Upper lobe of right lung (tissue), 1 donor: ENCODE measurements at places on chromosomes 4 and X. TPM values are rescaled to one million over a fixed set of nuclear protein-coding genes. Genes with fewer than 3 reads are reported as not detected.
A peak's percentile ranks its signal among the peaks of the same experiment; 100 is the strongest.

GRCh38 chr4:54090804-54091623 is 8.9 kb upstream of the GSX2 start:
- H3K27me3 ChIP-seq: peaks cover 54% of the 10 kb centered on the region
- peak; percentile 75 for DNase-seq
- peaks cover 15% of the 10 kb centered on the region for H3K4me1 ChIP-seq
- no peaks in the 10 kb centered on the region for H3K36me3 ChIP-seq
- peak overlapping the region; percentile 49 for H3K4me3 ChIP-seq

GRCh38 chrX:7953446-7953845 is 26.2 kb upstream of the PNPLA4 start:
- no peaks in the 10 kb centered on the region for H3K36me3 ChIP-seq
- H3K4me3 ChIP-seq: no peak overlapping the region
- H3K27me3 ChIP-seq: no peaks in the 10 kb centered on the region

DNA sequence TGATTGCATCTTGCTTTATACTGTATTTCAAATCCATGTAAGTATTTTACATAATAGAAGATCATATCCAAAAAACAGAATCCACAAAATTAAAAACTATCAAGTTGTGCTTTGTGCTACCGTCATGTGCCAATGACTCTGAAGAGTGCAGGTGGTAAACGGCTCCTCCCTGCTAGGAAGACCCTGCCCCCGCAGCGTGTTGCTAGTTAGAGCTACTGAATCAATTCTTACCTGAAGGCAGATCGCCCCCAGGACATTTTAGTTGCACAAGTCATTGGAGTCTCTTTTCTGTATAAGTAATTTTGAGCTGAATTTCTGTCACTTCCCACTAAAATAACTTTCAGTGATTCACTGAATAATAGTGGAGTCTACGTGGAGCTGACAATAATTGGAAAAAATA is 599.5 kb upstream of the ZFP42 start:
- no peak overlapping the region for H3K27ac ChIP-seq
- no peaks in the 10 kb centered on the region for H3K36me3 ChIP-seq
- H3K4me3 ChIP-seq: no peak overlapping the region
- no peaks in the 10 kb centered on the region for H3K4me1 ChIP-seq
- DNase-seq: no peak

DNA sequence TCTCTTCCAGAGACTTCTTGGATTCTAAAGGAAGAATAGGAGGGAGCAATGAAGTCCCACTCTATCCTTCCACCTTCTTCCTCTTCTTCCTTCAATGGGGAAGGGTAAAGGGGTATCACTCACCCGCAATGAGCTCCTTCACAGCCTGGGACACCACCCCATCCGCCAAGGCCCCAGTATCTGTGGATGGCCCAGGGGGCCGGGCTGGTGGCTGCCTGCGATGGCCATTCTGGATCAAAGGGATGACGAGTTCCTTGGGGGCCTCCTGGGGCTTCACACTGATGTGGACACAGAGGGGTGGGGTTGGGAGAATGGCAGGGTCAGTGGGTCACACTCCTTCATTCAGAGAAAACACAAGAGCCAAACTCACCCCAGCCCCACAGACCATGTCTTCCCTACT is 1.0 kb downstream of the GPKOW start:
- no peak for DNase-seq
- no peak overlapping the region for H3K27ac ChIP-seq
- peak overlapping the region; percentile 77 for H3K4me3 ChIP-seq

DNA sequence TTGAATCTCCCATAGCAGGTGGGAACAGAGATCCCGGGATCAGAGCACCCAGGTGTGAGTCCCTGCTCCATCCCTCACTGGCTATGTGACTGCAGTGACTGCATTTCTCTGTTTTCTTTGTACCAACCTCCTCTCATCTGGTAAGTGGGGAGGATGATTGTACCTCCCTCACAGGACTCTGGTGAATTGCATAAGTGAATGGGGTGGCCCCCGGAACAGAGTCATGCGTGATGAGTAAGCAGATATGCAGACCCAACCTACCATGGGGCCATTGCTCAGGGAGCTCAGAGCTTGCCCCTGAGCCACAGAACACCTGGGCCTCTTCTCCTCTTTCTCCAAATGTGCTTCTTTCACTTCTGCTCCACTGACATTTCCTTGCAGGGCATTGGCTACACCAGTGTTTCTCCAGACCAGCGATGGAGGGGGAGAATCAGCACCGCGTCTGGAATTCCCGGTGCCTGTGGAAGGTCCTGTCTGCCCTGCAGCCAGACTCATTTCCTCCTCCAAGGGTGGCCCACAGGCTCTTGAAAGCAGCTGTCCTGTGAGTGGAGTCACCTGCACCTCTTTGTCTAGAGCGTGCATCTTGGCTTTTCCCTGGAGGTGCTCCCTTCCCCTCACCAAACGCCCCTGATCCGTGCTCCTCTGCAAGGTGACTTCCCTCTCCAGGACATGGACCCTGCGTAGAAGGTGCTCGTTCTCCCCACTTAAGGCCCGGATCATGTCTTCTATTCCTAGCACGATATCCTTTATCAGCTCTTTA is 30.0 kb downstream of the C4orf50 start:
- H3K27ac ChIP-seq: no peak overlapping the region
- H3K4me3 ChIP-seq: no peak overlapping the region
- no peaks in the 10 kb centered on the region for H3K36me3 ChIP-seq
- DNase-seq: peak; percentile 40
- no peaks in the 10 kb centered on the region for H3K27me3 ChIP-seq
- no peaks in the 10 kb centered on the region for H3K4me1 ChIP-seq

- H3K27ac ChIP-seq: no peak overlapping the region
- no peak for DNase-seq
- H3K27me3 ChIP-seq: no peaks in the 10 kb centered on the region
- no peaks in the 10 kb centered on the region for H3K4me1 ChIP-seq
- no peaks in the 10 kb centered on the region for H3K36me3 ChIP-seq
- H3K4me3 ChIP-seq: no peak overlapping the region
These were observed 17.4 kb downstream of the GABRA4 start for GRCh38 chr4:46975812-46976553.

- no peak overlapping the region for H3K27ac ChIP-seq
- H3K27me3 ChIP-seq: no peaks in the 10 kb centered on the region
- no peaks in the 10 kb centered on the region for H3K36me3 ChIP-seq
- H3K4me1 ChIP-seq: no peaks in the 10 kb centered on the region
- H3K4me3 ChIP-seq: no peak overlapping the region
- DNase-seq: no peak
These were observed 61.0 kb downstream of the ANXA3 start for GRCh38 chr4:78612398-78613178.

- no peaks in the 10 kb centered on the region for H3K27me3 ChIP-seq
- no peak for DNase-seq
- H3K4me1 ChIP-seq: no peaks in the 10 kb centered on the region
- H3K4me3 ChIP-seq: no peak overlapping the region
- no peak overlapping the region for H3K27ac ChIP-seq
- no peaks in the 10 kb centered on the region for H3K36me3 ChIP-seq
These were observed 183.4 kb downstream of the SH2D1A start for GRCh38 chrX:124529786-124530185.

DNA sequence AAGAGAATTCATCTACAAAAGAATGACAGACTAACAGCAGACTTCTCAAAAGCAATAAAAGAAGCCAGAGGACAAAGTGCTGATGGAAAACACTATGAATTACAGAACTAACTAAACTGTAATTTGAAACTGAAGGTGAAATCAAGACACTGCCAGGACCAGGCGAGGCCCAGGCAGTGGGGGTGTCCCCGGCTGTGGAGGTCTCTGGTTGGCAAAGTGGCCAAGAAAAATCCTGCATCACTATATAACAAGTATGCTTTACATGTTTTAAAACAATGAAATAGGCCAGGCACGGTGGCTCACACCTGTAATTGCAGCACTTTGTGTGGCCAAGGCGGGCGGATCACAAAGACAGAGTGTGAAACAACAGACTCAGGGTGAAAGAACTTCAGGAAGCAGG is 32.9 kb downstream of the CHM start:
- H3K27ac ChIP-seq: no peak overlapping the region
- no peak for DNase-seq
- H3K36me3 ChIP-seq: no peaks in the 10 kb centered on the region
- no peak overlapping the region for H3K4me3 ChIP-seq

DNA sequence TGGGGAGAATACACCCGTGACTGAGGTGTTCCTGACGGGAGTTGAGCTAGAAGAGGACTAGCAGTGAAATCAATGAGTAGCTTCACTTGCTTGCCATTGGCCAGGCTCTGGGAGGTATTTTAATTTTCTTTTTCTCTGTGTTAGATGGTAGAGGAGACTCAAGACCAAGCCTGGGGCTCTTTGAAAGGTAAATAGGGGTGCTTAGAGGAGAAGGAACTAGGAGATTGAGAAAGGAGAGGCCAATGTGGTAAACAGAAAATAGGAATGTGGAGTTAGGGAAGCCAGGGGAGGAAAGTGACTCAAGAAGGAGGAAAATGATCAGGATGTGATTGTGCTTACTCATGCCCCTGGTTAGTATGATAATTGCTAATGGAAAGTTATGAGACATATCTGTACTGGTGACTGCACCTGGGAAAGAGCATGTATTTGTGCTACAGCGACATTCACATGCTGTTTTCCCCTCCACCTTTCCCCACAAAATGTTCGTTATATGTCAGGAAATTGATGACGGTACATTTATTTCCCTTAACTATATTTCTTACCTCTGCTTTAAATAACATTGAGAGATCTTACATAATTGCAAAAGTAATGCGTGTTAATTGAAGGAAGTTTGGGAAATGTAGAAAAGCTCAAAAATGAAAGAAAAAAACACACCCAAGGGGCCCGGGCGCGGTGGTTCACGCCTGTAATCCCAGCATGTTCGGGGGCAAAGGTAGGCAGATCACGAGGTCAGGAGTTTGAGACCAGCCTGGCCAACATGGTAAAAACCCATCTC is 16.9 kb upstream of the LRBA start:
- no peaks in the 10 kb centered on the region for H3K36me3 ChIP-seq
- no peak overlapping the region for H3K27ac ChIP-seq
- no peaks in the 10 kb centered on the region for H3K27me3 ChIP-seq
- H3K4me1 ChIP-seq: no peaks in the 10 kb centered on the region

- no peaks in the 10 kb centered on the region for H3K27me3 ChIP-seq
- DNase-seq: no peak
- H3K4me1 ChIP-seq: no peaks in the 10 kb centered on the region
- H3K27ac ChIP-seq: no peak overlapping the region
- H3K4me3 ChIP-seq: no peak overlapping the region
These were observed 194.4 kb upstream of the RPL34 start for GRCh38 chr4:108425988-108426387.

DNA sequence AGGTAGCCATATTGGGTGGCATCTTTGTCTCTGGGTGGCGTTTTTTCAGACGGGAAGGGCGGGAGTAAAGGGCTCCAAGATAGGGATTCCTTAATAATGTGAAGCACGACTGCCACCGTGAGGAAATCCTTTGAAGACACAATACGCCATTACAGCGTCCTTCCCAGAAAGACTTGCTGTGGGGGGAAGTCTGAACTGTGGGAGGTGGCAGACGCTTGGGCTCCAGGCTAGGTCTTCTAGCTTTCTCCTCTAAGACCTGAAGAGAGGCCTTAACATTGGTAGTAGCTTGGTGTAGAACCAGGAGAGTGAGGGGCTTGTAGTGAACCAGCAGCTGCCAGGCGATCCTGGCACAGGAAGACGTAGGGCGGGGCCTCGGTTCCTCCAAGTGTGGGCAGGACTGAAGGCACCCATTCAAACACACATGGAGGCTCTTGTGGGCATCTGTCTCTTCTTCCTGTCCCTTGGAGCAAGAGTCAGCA is 197.3 kb downstream of the OR13H1 start:
- no peaks in the 10 kb centered on the region for H3K4me1 ChIP-seq
- DNase-seq: no peak
- no peaks in the 10 kb centered on the region for H3K27me3 ChIP-seq

GRCh38 chr4:89256203-89256800 is 51.3 kb downstream of the GPRIN3 start:
- no peak overlapping the region for H3K27ac ChIP-seq
- H3K4me1 ChIP-seq: no peaks in the 10 kb centered on the region
- no peaks in the 10 kb centered on the region for H3K27me3 ChIP-seq
- no peaks in the 10 kb centered on the region for H3K36me3 ChIP-seq
- H3K4me3 ChIP-seq: no peak overlapping the region

- H3K4me3 ChIP-seq: no peak overlapping the region
- no peaks in the 10 kb centered on the region for H3K4me1 ChIP-seq
- no peaks in the 10 kb centered on the region for H3K27me3 ChIP-seq
- H3K27ac ChIP-seq: no peak overlapping the region
- no peaks in the 10 kb centered on the region for H3K36me3 ChIP-seq
These were observed 51.5 kb upstream of the RAP2C start for GRCh38 chrX:132270699-132271098.

The CLIC2 gene
- total RNA-seq: 64.0 TPM

The HNRNPD gene
- total RNA-seq: 131 TPM

The CENPI gene
- 1.2 TPM for total RNA-seq

The XAGE1A gene
- total RNA-seq: 0.75 TPM

The SCML1 gene
- total RNA-seq: 12.3 TPM

The GATA1 gene
- 0.87 TPM for total RNA-seq

The HELT gene
- 0.49 TPM for total RNA-seq

The CENPVL3 gene
- not detected for total RNA-seq

The KLHL34 gene
- not detected for total RNA-seq

The RENBP gene
- total RNA-seq: 46.4 TPM
